Activated CD4-positive, alpha-beta T cell treated with anti-CD3 and anti-CD28 coated beads, Interleukin-10, Interleukin-2, amounts not matched to agents 100 ng/mL and 50 ng/mL, durations not matched to agents 16 hours and 8 hours (primary cell): ENCODE measurements at places on chromosomes 2 and 18.

- DNase-seq, result no peak
Measured at GRCh38 chr2:138298900-138299299, 202.7 kb upstream of the SPOPL start.

DNA sequence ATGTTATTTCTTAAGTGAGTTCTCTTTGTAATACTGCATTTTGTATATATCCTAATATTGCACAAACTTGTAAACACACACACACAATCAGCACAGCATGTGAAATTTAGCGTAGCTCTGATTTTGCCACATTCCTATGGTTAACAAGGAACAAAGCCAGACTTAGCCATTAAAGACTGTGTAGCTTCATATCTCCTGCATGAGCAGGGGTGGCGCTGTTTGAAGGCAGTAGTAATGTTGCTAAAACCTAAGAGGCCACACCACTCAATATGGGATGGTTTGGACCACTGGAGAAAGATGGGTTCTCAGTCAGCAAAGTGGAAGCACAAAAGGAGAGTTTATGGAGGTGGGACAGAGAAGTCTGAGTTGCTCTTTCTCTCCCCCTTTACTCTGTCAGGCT lies 61.1 kb upstream of the RND3 start:
- DNase-seq, result no peak

DNA sequence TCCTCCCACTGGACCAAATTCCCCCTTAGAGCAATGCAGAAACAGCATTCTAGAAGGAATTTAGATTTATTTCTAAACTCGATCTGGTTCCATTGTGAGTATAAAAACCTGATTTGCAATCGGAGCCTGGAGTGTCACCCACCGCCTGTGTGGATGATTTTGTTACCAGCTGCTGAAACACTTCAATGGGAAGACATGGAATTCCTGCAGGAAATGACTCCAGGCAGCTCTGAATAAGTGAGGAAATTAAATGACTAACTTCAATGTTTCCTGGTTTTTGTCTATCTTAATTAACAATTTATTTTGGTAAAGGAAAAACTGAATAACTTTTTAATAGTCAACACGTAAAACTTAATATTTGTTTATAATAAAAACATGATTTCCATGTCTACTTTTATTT lies 19.3 kb downstream of the CTAGE1 start:
- DNase-seq, result no peak

GRCh38 chr2:126658905-126659561 lies 3.1 kb downstream of the GYPC start:
- peak; percentile 87 for DNase-seq

- DNase-seq, result no peak
Measured at GRCh38 chr2:47008381-47009252, 93.0 kb upstream of the MCFD2 start.

DNA sequence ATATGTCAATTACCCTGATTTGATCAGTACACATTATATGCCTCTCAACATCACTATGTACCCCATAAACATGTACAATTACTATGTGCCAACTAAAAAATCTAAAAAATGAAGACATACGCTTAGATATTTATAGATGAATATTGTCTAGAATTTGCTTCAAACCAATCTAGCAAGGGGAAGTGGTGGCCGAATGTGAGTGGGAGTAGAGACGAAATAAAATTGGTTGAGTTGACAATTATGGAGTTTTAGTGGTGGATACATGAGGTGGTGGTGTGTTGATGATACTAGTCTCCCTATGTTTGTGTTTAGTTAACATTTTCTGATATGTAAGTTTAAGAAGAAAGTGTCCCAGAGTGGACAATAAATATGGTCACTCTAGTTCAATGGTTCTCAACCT lies 49.0 kb downstream of the SDC1 start:
- DNase-seq, result no peak
